T1000 (cell line): ENCODE measurements at places on chromosomes 1 and 21.

DNA sequence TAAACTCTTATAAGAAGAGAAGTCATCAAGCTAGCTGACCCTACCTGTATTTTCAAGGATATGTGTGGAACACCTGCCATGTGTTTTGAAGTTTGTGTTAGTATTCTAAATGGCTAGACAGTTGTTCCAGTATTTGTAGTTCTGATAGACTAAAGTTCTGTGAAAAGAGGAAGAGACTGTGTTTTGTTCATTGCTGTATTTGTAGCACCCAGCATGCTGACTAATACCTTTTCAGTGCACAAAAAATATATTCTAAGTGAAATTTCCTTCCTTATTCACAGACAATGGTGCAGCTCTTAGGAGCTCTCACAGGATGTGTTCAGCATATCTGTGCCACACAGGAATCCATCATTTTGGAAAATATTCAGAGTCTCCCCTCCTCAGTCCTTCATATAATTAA is 8.2 kb upstream of the METTL18 start:
- no peak for DNase-seq

GRCh38 chr1:216462066-216462775 is 39.0 kb upstream of the USH2A start:
- DNase-seq, result no peak

GRCh38 chr1:153953859-153954365 is 4.5 kb downstream of the CRTC2 start:
- no peak for DNase-seq

DNA sequence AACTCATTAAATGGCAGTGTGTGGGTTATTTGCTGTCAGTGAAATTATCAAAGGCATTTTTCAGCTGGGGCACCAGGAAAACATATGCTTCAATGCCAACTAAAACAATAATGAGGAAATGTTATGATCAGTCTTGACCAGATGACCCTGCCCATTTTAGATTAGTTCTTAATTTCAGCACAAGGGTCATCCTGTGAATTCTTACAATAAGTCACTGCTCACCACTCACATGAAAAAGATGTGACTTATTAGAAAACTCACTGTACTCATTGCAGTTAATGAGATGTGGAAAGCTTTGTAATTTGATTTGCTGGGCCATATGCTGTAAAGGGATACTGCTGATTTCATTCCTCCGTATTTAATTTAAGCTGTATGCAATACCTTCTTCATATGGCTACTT is 178.5 kb upstream of the LMO4 start:
- no peak for DNase-seq

- no peak for DNase-seq
Measured at GRCh38 chr1:24253571-24253970, 65.6 kb upstream of the GRHL3 start.

DNA sequence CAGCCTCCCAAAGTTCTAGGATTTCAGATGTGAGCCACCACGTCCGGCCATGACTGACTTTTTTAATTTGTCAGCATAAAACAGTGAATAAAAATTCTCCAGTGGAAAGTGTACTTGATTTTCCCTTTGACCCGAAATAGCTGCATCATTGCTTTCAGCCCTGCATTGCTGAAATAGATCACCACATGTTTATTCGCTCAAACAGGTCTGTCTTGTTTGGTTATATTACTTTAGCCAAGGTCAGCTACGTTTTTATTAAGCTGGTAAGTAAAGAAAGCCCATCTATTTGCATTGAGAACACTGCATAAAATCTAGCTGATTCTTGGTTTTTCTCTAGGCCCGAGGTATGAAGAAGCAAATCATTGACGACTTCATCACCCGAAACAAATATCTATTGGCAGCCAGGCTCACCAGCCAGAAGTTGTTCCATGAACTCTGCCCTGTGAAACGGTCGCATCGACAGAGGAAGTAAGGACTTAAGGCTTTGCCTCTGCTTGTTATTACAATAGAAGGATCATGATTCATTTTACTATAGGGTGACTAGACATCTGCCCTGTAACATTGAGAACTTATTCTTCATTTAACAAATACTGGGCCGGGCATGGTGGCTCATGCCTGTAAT is 25.6 kb downstream of the AGMAT start:
- DNase-seq, result no peak

DNA sequence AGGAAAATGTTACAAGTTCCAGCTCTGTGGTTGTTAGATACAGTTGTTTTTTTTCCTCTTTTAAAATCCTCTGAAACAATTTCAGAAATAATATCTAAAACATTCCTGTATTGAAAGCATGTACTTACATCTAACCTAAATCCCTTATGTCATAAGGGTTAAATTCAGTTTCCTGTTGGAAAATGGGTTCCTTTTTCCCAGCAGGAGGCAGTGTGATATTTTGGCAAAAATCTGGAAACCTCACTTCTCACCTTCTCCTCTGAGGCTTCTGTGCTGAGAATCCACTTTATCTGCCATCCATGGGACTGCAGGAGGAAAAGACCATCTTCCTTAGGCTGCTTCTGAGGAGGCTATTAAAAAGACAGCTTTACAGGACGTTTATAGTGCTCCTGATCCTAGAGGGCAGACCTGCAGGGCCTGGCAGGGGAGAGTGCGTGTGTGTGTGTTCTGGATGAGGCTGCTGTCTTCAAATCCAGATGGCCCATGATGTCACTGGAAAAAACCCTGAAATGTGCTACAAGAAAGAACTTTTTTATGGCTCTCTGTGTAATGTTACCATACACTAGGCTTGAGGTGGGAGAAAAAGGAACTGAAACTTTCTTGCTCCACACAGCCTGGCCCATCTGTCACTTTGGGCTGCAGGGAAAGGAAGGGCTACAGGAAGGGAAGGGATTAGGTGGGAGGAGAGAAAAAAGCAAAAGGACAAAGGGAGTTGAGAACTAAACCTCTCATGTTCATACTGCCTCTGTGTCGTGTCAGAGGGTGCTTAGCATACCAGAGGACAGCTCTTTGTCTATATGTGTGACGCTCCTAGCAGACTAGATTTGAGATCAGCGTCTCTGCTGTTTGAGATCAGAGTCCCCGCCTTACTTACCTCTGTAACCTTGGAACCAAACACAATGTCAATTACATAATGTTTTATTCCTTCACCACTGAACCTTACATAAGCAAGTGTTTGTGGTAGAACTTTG is 379.2 kb upstream of the SPAG17 start:
- no peak for DNase-seq
